ENCODE measurements at places on chromosomes 13 and 19.
A peak's percentile ranks its signal among the peaks of the same experiment; 100 is the strongest.

- no peak for DNase-seq
Measured at GRCh38 chr13:67094952-67095351, 135.2 kb downstream of the PCDH9 start.

DNA sequence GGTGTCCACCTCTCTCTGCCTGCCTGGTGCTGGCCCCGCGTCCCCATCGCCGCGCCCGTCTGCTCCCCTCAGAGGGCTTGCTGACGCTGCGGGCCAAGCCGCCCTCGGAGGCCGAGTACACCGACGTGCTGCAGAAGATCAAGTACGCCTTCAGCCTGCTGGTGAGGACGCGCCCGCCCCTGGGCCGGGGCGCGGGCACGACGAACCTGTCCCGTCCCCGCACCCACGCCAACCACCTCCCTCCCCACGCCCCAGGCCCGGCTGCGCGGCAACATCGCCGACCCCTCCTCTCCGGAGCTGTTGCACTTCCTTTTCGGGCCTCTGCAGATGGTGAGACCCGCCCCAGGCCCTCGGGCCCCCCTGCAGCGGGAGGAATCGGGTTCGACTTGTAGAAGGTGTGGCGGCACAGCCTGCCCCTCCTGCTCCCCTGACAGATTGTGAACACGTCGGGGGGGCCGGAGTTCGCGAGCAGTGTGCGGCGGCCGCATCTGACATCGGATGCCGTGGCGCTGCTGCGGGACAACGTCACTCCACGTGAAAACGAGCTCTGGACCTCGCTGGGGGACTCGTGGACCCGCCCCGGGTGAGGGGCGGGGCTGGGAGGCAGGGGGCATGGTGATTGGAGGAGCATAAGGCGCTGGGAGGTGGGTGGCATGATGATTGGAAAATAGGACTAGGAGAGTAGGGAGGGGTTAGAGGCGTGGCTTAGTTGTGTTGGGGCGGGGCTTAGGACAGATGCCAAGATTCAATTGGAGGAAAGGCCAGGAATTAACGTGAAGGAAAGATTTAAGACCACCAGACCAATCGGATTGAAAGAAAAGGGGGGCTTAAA lies 6.6 kb downstream of the EPS8L1 start:
- no peak for DNase-seq

DNA sequence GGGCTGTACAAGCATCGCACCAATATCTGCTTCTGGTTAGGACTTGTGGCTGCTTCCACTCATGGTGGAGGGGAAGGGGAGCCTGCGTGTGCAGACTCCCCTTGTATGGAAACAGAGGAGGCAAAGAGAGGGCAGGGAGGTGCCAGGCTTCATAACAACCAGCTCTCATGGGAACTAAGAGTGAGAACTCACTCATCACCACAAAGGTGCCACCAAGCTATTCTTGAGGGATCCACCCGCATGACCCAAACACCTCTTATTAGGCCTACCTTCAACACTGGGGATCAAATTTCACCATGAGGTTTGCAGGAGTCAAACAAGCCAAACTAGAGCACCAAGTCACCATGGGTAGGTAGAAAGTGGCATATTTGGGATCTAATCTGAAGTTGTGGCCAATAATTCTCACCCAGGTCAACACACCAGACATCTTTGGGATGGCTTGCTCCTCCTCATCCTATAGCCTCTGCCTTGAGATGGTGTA lies 46.4 kb downstream of the RUBCNL start:
- DNase-seq: no peak

- DNase-seq: no peak
Measured at GRCh38 chr19:50314724-50315708, 14.2 kb downstream of the KCNC3 start.

DNA sequence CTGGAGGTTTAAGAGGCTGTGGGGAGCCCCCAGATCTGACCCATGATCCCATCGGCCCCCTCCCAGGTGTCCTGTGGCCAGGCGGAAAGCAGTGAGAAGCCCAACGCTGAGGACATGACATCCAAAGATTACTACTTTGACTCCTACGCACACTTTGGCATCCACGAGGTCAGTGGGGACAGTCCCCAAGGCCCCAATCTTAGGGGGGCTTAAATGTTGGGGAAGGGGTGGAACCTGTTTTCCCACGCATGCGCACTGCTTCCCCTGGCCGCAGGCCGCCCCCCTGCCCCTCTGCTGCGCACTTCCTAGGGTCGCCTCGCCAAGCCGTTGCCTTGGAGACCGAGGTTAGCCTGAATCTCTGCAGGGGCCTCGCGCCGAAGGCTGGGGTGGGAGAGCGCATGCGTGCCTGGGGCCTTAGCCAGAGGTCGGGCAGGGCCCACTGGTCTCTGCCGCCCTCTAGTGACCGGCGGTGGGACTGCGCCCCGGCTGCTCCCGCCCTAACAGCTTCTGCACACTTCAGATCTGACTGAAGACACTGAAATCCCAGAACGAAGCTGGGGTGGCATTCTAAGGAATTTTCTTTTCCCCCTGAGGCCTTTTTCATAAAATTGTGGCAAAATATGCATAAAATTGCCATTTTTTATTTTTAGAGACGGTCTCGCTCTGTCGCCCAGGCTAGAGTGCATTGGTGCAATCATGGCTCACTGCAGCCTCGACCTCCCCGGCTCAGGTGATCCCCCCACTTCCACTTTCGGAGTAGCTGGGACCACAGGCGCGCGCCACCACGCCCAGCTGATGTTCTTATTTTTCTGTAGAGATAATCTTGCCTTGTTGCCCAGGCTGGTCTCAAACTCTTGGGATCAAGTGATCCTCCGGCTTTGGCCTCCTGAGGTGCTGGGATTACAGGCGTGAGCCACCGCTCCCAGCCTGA lies 3.6 kb downstream of the PRMT1 start:
- peak; percentile 82 for DNase-seq

DNA sequence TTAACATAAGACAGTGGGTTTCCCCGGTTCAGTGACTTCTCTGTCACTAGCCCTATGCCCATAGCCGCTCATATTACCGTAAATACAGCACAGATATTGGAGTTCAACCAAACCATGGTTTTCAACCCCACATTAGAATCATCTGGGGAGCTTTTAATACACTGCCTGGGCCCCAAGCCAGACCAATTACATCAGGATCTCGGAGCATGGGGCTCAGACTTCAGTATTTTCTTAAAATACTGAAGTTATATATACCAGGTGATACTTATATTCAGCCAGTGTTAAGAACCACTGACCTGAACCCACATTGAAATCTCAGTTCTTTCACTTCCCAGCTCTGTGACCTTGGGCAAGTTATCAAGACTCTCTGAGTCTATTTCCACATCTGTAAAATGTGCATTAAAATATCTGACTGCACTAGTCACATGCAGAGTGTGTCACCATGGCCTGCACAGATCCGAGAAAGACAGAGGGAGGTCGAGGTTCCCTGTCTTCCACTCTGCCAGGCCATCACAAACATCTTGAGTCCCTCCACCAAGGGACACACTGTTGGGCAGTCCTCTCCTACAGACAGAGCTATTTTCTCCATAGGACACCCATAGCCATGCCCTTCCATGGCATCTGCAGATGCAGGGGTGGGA lies 32.2 kb upstream of the IPO5 start:
- no peak for DNase-seq

DNA sequence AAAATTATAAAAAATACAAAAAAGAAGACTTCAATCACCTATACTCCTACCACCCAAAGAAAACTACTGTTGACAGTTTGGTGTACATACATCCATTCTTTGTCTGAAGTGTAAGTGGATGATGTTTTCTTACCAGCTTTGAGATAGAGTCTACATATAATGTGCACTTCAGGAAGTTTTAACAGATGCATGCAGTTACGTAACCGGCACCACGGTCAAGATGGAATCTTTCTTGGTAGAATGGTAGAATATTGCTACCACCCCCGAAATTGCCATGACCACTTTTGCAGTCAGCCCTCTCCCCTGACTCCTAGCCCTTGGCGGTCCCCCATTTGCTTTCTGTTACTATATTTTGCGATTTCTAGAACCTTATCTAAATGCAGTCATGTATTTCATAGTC lies 1.4 kb downstream of the CUL4A start:
- DNase-seq: no peak

- DNase-seq: no peak
Measured at GRCh38 chr13:112928972-112929782, 39.8 kb upstream of the MCF2L start.

GRCh38 chr19:56725829-56726424 lies 54.4 kb upstream of the ZNF835 start:
- DNase-seq: no peak

- no peak for DNase-seq
Measured at GRCh38 chr19:48403606-48404005, 10.1 kb downstream of the GRIN2D start.

- DNase-seq: no peak
Measured at GRCh38 chr13:105050686-105051085, 1484.8 kb downstream of the EFNB2 start.

- DNase-seq: no peak
Measured at GRCh38 chr13:98940325-98941001, 37.4 kb downstream of the DOCK9 start.

GRCh38 chr19:18290302-18291018 lies 9.0 kb upstream of the JUND start:
- DNase-seq: peak; percentile 81

Data from stimulated activated CD8-positive, alpha-beta memory T cell treated with anti-CD3 and anti-CD28 coated beads, Interleukin-15, amount 100 ng/mL, for 4 hours (primary cell).